Myocyte (in vitro differentiated cells): ENCODE measurements at places on chromosomes 5 and 9.
A peak's percentile ranks its signal among the peaks of the same experiment; 100 is the strongest.

DNA sequence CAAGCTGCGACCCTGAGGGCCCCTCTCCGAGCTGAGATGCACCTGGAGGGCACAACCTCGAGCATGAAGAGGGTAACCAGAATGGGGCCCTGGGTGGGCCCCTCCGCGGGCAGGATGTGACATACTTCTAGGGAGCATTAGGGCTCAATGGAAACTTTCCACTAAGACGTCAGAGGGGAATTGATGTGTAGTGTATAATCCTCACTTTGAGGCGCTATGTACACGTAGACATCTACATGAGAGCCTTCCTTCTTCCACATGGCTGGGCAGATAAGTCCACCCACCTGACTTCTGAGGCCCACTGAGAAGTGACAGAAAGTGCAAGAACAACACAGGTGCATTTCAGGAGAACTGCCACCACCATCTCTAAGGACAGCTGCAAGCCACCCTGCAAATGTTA is 61.0 kb downstream of the DAP start:
- DNase-seq: no peak

DNA sequence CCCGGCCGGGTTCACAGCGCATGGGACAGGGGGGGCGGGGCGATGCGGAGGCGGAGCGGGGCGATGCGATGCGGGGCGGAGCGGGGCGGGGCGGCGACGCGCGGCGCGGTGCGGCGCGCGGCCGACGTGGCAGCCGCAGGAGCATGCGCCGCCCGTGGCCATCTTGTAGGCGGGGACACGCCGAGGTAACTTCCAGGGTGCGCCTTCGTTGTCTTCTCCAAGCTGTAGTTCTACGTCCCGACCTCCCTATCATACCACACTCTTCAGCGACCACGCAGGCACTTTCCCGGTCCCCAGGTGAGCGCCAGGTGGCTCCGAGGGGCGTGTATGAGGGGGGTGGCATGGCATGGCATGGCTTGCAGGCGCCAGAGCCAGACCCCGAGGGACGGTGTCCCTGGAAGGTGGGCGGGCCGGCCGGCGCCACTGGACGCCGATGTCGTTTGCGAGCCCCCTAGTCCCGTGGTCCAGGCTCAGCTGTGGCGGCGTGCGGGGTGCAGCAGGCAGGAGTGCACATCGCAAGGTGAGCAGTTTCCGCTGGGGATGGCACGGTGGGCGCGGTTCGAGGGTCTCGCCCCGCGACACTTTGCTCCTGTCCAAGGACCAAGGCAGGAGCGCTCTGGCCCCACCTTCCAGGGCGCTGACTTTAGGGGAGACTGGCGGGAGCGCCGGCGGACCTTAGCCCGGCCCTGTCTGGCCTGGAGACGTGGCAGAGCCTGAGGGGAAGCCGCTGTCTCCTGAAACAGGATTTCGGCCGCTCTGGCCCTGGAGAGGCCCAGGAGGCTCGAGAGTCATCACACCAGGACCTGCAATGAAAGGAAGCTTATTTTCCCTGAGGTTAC is at the start of gene PRRC1:
Gene PRRC1, plus strand, starts transcription at position 161 of the 839 bp plus-strand sequence. CDS start 5,840 bp downstream, outside the sequence.
- peak; percentile 79 for DNase-seq

DNA sequence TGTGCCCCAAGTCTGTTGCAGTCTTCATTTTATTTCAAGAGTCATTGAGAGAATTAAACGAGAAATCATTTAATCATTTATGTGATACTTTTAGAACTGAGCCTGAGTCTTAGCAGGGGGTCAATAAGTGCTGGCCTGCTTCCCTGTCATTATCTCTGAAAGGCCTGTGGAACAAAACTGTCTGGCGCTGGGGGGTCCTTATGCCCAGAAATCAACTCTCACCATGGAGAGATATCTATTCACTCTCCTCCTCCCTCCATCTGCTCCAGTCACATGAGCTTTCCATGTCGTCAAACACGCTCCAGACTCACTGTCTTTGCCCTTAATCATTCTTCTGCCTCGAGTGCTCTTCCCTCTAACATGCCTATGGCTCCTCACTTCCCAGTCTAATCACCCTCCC is 136.8 kb downstream of the ESM1 start:
- DNase-seq: no peak

GRCh38 chr5:136135536-136135935 is 2.9 kb downstream of the SMAD5 start:
- no peak for DNase-seq

GRCh38 chr5:57324861-57325260 is 151.0 kb downstream of the GPBP1 start:
- peak; percentile 78 for DNase-seq

DNA sequence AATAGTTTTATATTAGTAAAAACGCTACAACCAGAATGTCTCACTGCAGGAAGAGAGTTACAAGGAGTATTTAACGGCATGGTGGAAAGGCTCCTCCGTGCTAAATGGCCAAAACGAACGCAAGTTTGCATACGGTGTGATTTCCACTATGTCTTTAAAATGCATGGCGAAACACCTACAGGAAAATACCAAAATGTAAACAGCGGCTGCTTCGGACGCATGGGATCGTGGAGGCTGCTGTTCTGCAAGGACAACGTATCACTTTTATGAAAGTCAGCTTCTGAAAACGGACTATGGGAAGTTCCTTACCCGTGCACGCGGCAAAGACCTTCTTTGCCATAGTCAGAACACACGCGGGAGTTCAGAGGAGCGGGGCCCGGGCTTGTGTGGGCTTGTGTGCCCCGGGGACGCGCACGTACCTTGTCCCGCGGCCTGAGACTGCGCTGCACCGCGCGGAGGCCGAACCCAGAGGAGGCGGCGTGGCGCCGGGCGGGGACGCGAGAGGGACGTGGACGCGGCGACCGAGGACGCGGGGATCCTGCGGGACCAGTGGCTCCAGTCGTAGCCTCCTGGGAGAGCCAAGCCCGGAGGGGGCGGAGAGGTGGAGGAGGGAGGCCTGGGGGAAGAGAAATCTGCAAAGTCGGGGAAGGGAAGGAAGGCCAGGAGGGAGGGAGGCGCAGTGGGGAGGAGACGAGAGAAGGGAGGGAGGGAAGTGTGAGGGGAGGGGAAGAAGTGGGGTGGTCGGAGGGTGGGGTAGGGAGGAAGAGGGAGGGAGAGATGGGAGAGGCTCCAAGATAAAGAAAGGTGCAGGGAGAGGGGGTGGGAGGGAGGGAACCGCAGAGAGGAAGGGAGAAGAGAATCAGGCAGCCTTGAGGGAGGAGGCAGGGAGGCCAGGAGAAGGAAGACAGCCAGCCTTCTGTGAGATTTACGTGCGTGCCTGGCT is at the start of gene CMBL:
Gene CMBL, minus strand, starts transcription at position 697 of the 943 bp plus-strand sequence. CDS start 17,140 bp downstream, outside the sequence.
- DNase-seq: peak; percentile 61

DNA sequence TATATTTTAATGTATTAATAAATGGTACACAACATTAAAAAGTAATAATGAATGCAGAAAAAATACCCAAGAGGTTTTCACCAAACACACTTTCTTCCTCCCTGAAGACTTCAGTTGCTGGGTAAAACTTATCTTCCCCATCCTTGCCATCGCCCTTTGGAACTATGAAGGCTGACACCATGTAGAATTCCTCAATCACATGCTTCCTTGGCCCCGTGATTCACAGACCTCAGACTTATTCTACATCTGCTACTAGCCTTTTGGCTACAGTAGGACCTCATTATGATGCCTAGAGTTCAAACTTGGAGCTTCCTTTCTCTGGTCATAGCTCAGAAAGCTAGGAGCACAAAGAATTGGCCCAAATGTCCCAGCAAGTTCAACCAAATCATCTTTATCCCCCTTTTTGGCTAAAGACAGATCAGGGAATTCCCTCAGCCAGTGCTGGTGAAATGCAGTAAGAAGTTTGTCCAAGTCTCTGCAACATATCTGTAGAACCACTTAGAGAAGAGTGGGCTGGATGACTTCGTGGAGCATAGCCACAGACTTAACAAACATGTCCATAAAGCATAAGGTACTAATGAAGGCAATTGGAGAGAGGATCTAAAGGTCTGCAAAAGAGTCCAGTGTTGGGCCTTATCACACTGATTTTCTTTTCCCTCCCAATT is 253.5 kb downstream of the SEC61B start:
- no peak for DNase-seq

GRCh38 chr5:173281910-173282309 is 46.3 kb downstream of the STC2 start:
- no peak for DNase-seq

- peak; percentile 49 for DNase-seq
These were observed 18.6 kb upstream of the MOB3B start for GRCh38 chr9:27548055-27548741.

DNA sequence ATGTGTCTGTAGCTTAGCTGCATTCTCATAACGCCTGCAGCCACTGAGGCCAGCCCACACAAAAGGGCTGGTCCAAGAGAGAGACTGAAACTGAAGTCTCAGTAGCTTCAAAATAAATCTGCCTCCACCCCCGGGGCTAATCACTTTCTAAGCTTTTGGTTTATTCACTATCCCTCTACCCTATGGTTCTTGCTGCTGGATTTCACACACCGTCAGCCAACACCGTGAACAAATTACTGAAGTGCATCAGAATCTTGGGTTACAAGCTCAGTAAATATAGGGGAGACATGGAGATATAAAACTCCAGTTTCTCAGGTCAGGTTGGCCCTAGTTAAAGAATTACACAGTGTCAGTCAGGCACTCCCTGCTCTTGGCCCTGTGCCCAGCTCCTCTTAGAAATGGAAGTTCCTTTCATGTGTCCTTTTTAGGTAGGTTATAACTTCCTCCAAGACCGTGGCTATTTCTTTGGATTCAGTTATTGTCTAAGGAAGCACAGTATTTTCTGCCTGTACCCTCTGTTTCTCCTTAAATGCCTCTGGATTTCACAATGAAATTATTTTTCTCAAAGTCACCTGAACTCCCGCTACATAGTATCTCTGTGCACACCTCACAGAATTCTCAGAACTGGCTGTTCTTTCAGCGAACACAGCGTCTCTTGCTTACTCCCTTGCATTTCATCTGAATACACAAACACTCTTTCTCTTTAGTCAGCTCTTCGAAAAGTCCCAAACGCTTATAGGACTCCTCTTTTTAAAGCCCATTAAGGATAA is 112.5 kb downstream of the FAM174A start:
- DNase-seq: peak; percentile 44

DNA sequence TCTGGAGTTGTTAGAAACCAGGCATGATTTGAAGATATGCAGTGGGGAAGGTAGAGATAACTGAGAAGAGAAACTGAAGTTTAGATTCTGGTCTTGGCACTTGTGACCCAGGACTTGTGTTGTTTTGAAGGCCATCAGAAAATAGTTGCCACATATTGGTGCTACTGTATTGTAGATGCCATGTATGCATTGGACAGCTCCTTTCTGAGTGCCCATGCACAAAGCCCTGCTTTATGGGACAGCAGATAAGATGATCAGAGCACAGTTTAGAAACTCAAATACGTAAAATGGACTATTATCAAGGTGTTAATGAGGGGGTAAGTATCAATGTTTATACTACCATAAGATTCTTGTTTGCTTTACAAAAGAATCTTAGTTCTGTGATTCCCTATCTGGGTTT is 84.9 kb downstream of the KIF4B start:
- no peak for DNase-seq

DNA sequence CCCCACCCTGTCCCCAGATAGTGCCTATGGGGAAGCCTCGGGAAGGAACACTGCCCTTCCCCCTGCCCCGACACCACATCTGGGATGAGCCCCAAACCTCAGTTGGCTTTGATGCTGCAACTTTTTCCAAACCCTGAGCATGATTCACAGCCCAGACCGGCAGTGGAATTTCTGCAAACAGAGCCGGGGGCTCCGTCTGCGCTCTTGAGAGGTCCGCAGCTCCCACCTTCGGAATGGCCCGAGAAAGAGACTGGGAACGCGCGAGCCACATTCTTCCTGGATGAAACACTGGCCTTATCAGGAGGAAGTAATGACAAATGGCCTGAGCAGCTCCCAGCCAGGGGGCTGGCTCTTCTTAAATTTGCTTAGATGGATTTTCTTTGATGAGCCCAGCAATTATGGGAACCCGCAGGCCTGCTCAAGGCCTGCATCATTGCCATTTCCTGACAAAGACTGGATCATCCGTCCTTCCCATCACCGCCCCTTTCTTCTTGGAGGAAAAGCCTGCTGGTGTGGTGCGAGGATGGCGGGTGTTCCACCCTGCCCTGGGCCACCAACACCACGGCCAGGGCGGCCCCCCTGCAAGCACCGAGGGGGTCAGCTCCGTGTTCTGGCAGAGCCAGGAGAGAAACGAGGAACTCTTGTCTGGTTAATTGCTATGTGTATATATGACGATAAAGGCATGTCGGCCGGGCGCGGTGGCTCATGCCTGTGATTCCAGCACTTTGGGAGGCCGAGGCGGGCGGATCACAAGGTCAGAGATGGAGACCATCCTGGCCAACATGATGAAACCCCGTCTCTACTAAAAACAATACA is 38.8 kb upstream of the COL5A1 start:
- DNase-seq: peak; percentile 89

DNA sequence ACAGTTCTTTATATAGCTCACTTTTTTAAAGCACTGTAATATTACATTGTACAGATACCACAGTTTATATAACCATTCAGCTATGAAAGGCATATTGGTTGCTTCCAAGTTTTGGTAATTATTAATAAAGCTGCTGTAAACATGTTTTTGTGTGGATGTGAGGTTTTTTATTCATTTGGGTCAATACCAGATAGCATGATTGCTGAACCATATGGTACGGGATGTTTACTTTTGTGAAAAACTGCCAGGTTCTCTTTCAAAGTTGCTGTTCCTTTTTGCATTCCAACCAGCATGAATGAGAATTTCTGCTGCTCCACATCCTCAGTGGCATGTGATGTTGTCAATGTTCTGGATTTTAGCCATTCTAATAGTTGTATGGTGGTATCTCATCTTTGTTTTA is 439.6 kb upstream of the NMUR2 start:
- DNase-seq: no peak

DNA sequence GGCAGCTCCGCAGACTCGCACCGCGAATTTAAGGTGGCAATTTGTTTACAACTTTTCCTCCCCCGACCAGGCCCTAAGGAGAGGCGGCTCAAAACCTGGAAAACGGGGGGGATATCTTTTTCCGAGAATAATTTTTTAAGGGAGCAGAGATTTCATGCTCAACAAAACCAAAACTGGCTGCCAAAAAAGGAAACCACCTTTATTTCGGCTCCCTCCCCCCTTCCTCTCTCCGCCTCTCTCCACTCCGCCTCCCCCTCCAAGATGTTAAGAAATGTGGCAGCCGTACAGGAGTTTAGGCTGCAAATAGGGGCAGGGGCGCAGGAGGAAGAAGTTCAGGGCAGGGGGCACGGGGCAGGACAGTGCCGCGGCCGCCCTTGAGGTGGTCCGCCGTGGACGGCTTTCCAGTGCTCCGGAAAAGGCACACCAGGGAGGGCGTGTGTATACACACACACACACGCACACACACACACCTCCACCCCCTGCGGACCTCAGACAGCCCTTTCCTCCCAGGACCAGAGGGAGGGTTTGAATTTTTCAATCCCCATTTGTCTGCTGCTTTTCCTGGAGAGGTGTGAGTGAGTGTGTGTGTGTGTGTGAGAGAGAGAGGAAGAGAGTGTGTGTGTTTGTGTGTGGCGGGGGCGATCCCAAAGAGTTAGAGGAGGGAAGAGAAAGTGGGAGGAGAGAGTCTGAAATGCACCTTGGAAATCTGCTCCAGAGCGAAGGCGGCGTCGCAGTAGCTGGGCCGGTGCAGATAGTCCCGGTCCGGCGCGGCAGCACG is 9.1 kb downstream of the PTCH1 start:
- peak; percentile 59 for DNase-seq

- no peak for DNase-seq
These were observed 392.4 kb upstream of the PDE4D start for GRCh38 chr5:60285910-60286309.

- DNase-seq: no peak
These were observed 17.6 kb upstream of the SHOC1 start for GRCh38 chr9:111812337-111812736.

- DNase-seq: no peak
These were observed 139.4 kb upstream of the TLR4 start for GRCh38 chr9:117564839-117565238.
